ENCODE measurements at places on chromosomes 7 and 10.

DNA sequence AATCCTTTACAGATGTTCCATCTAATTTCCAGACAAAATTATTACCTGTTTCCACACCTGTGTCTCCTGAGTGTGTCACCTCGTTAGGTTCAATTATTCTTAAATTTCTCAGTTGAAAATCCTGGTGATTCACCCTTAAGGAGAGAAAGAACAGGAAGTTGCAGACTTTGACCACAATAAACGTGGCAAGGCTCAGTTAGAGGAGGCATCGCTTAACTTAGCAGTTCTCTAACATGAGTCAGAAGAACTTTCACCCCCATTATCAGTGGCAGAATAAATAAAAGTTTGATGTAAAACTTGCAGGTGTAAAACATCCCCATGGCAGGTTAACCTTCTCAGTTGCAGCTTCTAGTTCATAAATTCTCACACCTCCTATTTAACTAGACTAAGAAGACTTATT lies 8.3 kb downstream of the XPNPEP1 start:
- DNase-seq = peak; percentile 32

DNA sequence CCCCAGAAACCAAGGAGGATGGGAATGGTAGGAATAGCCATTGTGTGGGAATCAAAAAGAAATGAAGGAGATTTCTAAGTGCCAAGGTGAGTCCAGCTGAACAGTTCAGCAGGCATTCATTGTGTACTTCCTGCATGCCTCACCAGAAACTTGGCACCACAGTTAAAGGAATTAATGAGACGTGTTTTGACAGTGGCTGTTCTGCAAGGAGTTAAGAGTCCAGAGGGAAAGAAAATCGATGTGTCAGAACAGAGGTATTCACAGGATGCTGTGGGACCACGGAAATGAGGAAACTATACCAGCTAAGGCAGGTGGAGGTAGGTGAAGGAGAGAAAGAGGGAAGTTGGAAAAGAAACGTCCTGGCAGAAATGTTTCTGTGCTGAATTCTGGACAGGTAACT lies 78.1 kb downstream of the PRKCQ start:
- no peak for DNase-seq

DNA sequence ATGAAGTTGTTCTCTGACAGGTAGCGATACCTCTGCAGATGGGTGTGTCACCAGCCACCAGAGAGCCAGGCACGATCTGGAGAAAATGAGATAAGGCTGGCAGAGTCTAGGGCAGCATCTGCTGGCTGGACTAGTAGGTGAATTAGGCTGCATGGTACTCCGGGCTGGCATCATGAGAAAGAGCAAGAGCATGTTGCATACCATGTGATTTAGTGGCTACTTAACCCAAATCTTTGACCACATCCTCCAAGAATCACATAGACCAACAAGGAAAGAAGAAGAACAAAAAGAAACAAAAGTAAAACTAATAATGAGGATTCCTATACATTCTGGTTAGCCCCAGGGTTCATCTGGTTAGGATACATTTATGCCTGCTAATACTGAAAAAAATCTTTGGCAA lies 23.4 kb upstream of the FAM170B start:
- no peak for DNase-seq

GRCh38 chr7:53743697-53744402 lies 708.4 kb downstream of the POM121L12 start:
- no peak for DNase-seq

- no peak for DNase-seq
Observed at GRCh38 chr10:22958338-22958737, 30.5 kb downstream of the ARMC3 start.

DNA sequence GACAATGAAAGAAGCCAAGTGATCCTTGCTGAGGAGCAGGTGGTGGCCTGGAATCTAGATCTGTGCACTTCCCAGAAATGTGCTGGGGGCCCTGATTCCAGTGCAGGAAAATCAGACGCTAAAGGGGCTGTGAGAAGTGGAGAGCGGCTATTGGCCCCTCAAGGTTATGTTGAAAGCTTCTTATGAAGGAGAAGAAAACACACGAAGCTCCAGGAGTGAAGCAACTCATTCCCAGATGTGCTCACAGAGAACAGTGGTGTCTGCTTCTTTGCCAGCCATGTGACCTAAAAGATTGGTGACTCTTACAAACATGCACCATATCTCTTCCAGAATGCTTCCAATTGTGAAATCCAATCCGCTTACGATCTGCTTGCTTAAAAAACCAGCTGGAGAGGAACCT lies 679.3 kb upstream of the IGFBP3 start:
- no peak for DNase-seq
